ENCODE measurements at places on chromosomes 7 and 10.

GRCh38 chr10:60524541-60524940 lies 134.9 kb upstream of the ANK3 start:
- no peak for DNase-seq

DNA sequence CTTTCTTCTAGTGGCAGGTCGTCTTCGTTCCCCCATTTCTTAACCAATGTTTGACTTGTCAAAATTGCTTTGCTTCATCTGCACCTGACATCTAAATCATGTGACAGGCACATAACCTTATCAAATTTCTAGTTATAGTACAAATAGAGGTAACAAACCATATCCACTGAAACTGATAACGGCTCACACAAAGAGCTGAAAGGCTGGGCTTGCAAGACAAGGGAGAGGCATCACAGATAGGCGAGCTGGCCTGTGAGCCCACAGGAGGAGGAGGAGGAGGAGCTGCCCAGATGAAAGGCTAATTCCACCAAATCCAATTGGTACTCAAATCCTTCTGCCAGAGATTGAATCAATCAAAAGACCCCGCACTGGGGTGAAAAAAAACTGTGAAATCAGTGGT lies 80.2 kb upstream of the NEBL start:
- DNase-seq: no peak

DNA sequence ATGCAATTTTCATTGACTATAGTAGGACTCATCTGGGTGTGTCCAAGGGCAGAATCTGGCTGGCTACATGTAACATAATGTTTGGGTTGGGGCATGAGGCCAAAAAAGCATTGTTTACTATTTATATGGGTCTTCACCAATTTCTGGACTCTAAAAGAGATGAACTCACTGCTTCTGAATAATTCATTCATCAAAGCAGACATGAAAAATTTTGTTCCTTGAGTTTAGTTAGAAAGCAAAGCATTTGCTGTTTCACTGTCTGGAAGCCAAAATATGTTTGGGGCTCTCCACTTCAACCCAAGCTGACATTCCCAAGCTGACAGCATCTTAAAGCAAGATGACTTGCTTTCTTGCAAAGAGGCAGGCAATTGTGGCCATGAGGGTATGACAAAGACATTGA lies 670.6 kb downstream of the SUGCT start:
- no peak for DNase-seq

- DNase-seq: no peak
Measured at GRCh38 chr7:8128449-8129317, 133.3 kb downstream of the ICA1 start.

DNA sequence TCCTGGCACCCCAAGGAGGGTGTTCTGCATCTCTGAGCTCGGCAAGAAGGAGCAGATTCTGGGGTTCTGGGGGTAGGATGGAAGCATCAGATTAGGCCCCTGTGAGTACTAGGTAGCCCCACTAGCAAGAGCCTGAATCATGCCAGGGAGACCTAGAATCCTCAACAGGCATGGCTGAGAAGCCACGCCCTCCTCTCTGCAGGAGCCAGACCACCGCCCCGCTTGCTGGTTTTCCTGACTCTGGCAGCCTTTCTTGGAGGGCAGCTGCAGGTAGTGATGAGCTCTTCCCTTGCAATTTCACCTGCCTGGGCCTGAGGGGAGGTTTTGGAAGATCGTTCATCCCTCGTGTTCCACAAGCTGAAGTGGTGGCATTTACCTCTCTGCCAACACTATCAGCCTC lies 68.9 kb upstream of the PRLHR start:
- no peak for DNase-seq

DNA sequence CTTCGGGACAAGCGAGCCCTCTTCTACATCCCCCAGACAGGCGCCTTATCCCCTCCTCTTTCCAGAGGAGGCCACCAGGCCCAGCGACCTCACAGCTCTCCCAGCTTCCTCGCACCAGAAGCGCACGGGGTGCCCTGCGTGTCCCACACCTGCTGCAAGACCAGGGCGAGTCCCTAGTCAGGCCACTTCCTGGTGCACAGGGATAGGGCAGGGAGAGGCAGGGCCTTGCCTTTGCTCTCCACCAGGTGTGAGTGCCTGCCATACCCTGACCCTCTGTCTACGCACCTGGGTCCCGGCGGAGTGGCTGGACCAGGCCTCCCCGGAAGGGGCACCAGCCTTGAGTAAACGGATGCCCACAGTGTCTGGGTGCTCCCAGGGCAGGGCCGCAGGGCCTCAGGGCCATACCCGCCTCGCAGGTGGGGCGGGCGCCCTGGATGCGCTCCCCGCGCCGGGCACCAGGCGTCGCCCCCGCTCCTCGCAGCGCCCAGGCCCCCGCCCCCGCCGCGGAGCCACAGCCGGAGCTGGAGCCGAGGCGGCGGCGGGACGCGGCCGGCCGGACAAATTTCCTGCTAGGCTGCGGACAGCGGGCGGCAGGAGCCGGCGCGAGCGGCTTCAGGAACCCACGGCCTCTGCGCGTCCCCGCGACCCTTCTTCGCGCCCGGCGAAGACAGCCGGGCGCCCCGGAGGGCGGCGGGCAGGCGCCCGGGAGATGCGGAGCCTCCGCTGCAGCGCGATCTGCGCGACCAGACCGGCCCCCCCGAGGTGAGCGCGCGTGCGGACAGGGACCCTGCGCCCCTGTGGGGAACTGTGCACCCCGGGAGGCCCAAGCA lies at the start of gene PTPRE:
Gene PTPRE (plus strand): TSS at position 556 of the 830 bp plus-strand sequence. CDS start 133,779 bp downstream, outside the sequence.
- DNase-seq: peak; percentile 19

GRCh38 chr10:129971381-129972144 lies 7.5 kb upstream of the EBF3 start:
- DNase-seq: no peak

DNA sequence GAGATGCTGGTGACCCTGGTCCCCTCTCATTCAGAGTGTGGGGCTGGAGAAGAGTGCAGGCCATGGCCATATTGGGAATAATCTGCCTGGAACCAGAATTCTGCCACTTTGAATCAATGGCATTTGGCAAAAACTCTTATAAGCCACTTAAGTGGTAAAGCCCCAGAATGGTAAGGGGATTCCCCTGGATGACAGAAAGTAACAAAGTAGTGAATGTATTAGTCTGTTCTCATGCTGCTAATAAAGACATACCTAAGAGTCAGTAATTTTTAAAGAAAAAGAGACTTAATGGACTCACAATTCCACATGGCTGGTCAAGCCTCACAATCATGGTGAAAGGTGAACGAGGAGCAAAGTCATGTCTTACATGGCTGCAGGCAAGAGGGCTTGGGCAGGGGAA lies 248.6 kb downstream of the SH2D4B start:
- no peak for DNase-seq

- no peak for DNase-seq
Measured at GRCh38 chr10:68079434-68079833, 4.4 kb upstream of the HERC4 start.

GRCh38 chr7:25968205-25968993 lies 183.6 kb upstream of the NFE2L3 start:
- DNase-seq: no peak

DNA sequence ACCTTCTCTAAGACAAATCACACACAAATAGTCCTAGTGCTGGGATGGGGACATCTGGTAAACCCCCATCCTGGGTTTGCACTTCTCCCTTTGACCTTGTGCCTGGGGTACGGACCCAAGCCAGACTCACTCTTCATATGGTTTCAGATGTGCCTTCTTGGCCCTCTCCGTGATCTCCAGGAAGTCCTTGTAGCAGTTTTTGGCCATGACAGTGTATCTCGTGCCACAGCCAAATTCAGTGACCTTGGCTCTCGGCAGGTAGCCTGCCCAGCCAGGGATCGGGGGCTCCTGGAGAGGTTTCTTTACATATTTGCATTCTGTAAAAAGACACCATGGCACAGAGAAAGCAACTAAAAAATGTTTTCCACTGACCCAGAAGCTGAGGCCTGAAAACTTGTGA lies 43.9 kb downstream of the PNLIPRP2 start:
- no peak for DNase-seq

DNA sequence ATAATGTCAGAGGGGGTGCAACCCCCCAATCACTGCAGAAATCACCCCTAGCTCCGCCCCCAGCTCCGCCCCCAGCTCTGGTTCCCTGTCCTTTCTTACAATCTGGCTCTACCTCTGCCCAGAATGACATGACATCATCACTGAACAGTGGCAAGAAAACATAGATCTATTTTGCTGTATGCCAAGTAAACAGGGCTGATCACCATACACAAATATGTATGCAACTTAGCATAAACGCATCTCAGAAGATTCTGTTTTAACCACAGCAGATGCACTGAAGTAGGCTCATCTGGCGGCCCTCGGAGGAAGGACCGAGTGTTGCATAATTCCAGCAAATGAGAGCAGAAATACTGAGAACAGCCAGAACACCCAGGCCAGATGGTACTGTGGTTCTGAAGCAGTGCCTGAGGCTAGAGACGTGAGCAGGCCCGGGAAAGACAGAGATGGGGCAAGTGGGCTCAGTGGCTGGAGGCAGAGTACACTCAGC lies 293.3 kb upstream of the KLF14 start:
- no peak for DNase-seq

- no peak for DNase-seq
Measured at GRCh38 chr7:30927040-30927439, 15.4 kb downstream of the AQP1 start.

DNA sequence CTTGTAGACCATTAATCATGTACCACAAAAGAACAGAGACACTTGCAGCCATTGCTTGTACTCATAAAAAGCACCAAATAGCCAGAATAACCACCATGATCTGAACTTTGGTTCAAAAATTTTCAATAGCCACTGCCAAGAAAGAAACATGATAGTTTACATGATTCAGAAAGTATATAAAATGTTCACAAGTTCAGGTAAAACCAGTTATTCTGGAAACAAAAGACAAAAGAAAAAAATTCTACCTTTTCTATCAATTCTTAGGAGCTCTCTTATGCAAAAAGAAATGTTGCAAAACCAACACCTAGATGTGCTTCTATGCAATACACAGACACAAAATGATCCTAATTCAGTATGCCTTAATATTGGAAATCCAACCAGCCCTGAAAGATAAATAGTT lies 108.7 kb downstream of the PCLO start:
- no peak for DNase-seq

GRCh38 chr7:43170571-43170970 lies 58.1 kb downstream of the HECW1 start:
- no peak for DNase-seq

GRCh38 chr10:30829901-30830300 lies 200.3 kb upstream of the LYZL2 start:
- no peak for DNase-seq

- no peak for DNase-seq
Measured at GRCh38 chr10:50508315-50509051, 115.3 kb downstream of the SGMS1 start.

DNA sequence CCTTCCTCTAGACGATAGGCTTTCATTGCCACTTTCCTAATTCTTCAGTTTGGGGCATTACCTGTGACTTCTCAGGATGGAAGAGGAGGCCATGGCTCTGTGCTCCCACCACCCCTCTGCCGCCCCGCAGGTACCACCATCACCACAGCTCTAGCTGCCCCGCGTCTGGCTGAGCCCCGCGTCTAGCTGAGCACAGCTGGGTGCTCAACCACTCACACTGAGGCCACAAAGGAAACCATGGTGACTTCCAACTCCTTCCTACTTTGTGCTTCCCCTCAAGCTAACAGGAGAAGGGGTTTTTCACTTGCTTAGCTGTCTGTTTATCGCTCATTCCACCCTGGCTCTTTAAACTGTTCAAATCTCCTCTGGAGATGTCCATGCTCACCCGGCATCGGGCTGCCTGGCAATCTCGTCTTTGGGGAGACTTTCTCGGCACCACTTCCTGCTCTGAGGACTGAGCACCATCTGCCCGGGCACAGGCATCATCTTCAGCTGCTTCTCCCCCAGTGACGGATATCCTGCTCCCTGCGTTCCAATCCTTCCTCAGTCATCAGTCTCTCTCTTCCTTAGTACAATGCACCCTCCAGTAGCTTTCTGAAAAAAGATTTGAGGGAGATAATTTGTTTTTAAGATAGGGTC lies 59.4 kb downstream of the MAD1L1 start:
- DNase-seq: no peak

Data from stimulated activated CD8-positive, alpha-beta memory T cell treated with anti-CD3 and anti-CD28 coated beads, Interleukin-2, amount 100 ng/mL, for 1 hour (primary cell).